PC-3 (cell line): ENCODE measurements at places on chromosomes 11 and 22.

GRCh38 chr11:92211576-92212167, 12.9 kb upstream of the FAT3 start:
- DNase-seq, result peak; percentile 45

GRCh38 chr11:66312549-66313320, 4.1 kb downstream of the CD248 start:
- peak; percentile 99 for DNase-seq

DNA sequence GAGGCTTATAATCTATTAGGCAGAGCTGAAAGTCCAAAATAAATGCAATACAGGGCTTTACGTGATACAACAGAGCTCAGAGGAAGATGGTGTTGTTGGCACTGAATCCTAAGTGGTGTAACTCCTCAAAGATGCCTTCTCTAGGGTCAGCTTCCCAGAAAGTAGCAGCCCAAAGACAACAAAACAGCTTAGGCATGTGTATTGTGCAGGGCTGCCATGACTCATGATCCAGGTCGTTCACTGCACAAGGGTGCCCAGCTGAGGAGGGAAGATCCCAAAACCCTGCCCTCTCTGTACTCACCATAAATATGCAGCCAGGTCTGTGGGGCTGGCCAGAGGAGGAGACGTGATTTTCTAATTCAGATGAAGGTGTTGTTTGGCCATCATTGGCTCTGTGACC, 59.4 kb upstream of the NNMT start:
- DNase-seq, result no peak

GRCh38 chr22:31607696-31608095, 54.3 kb downstream of the PISD start:
- DNase-seq, result no peak

- DNase-seq, result no peak
These were observed 505.3 kb downstream of the SOX6 start for GRCh38 chr11:15851051-15851498.

DNA sequence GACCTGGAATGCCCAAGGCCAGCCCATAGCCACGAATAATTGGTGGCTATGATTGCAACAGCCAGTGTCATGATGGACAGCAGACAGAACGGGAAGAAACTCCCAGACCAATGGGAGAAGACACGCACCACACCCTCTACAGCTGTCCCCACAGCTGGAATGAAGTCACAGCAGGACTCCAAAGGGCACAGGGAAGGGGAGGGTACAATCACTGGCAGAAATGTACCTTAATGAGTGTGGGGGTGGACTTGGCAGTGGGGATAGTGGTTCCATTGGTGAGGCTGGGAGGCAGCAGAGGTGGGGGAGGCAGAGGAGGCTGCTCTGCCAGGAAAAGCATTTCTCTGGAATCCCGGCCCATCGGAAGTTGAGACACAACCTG, 52.9 kb downstream of the SGSM3 start:
- DNase-seq, result no peak

- no peak for DNase-seq
These were observed 39.0 kb downstream of the CERK start for GRCh38 chr22:46699091-46699490.

- DNase-seq, result no peak
These were observed 42.9 kb downstream of the TECTA start for GRCh38 chr11:121143921-121144320.

- peak; percentile 18 for DNase-seq
These were observed 4.2 kb upstream of the ME3 start for GRCh38 chr11:86676533-86677154.

GRCh38 chr22:38870312-38870741, 1.7 kb downstream of the CBX6 start:
- DNase-seq, result peak; percentile 75

DNA sequence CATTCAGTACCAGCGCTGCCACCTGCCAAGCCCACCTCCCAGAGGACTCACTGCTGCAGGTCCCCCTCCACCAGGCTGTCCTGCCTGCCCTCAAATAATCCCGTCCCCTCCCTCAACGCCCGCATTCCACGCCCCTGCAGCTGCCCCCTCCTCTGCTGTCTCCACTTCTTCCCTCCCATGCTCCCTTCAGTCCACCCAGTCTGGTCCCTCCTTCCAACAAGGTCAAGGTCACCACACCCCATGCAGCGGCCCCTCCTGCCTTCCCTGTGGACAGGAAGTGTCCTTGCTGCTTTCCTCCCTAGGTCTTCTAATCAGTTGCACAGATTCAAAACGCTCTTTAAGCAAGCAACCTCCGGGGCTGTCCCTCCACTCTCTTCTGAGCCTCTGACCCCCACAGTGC, 12.1 kb downstream of the MACROD1 start:
- DNase-seq, result no peak

- no peak for DNase-seq
These were observed 1055.3 kb downstream of the BRD1 start for GRCh38 chr22:48772286-48772907.

- no peak for DNase-seq
These were observed 101.7 kb downstream of the METTL15 start for GRCh38 chr11:28209906-28210305.

DNA sequence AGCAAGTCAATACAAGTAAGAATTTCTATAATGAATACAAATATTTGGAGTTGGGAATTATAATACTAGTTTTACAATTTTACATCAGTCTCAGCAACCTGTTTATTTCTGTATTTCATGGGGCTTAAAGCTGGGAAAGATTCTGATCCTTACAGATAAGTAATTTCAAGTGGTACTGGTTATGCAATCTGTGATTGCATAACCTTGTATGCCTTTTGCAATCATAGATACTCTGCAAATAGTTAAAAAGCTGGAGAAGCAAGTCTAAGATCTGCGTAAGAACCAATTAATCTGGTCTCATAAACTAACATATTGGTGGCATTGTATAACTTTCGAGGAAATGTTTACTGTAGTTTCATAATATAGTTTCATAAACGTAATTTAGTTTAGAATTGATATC, 198.3 kb upstream of the PGR start:
- peak; percentile 37 for DNase-seq

DNA sequence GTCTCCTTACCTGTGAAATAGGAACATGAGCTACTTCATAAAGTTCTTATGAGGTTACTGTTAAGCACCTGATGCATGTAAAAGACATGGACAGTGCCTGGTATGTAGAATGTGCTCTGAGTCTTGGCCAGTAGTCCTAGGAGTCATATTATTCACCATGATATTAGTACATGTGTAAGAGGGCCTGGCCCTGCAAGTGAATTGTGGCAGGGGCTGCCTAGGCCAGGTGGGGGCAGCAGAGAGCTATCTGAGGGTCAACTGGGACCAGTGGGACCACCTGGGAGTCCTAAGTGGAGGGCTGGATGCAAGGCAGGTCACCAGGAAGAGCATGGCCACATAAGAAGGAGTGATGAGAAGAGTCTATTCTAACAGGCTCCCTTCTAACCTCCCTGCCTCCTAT, 529.5 kb downstream of the SOX6 start:
- DNase-seq, result no peak

DNA sequence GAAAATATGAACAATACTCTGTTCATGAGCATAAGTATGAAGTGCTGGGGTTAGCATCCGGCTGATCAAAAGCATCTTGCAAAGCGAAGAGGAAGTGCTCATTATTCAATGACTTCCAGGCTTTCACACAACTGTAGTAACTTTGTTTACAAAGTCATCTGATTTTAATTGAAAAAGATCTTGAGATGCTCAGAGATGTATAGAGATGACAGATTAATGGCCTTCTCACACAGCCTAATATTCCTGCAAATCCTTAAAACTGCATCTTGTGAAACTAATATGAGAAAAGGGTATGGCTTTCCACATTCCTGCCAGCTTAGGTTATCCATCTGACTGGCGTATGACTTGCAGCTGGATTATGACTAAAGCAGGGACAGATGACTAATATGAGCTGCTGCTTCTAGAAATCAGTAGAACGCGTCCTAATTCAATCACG, 125.4 kb downstream of the CASP12 start:
- DNase-seq, result peak; percentile 93

DNA sequence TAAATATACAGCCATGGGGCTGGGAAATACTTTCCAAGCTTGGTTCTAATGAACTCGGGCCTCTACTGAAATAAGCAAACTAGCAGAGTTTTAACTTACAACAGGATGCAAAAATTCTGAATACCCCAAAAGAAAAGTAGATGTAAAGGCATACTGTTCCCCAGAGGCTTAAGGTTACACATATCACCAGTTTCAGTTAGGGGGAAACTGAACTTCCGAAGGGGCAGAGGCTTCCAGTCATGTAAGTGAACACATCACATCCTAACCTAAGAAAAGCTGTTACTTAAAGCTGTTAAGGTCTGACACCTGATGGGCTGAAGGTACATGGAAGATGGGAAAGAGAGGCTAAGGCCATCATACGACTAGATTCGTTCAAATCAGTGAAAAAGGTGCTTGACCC, 2.3 kb downstream of the GAB2 start:
- DNase-seq, result no peak

DNA sequence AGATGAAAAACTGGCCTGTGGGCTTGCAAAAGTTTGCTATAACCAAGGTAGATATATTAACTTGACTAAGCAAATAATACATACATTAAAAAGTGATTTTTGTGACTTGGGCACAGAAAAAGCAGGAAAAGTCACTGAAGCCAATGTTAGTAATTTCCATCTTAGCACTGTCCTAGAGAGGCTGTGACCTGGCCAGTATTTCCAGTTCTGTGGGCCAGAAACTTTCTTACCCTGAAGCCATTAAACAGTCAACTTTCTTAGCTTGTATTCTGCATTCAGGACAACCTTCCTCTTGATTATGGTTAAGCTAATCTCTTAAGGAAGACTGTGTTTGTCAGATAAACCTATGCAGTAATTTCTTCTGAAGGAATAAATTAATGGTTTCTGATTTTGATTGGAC, 22.3 kb upstream of the SLC36A4 start:
- no peak for DNase-seq

DNA sequence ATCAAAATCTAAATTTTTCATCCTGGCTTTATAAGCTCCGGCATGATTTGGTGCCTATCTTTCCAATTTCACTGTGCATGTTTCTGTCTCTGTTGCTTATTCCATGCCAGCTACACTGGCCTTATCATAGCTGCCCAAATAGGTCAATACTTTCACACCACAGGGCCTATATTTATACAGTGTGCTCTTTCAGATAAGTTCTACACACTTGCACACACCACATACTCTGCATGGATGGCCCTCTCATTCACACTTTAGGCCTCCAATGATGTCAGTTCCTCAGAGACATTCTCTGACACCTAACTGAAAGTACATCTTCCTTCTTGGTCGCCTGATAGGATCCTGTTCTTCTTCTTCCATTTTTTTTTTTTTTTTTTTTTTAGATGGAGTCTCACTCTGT, 7.0 kb downstream of the ALG8 start:
- DNase-seq, result no peak

GRCh38 chr22:36985211-36985889, 33.9 kb downstream of the TST start:
- DNase-seq, result no peak

DNA sequence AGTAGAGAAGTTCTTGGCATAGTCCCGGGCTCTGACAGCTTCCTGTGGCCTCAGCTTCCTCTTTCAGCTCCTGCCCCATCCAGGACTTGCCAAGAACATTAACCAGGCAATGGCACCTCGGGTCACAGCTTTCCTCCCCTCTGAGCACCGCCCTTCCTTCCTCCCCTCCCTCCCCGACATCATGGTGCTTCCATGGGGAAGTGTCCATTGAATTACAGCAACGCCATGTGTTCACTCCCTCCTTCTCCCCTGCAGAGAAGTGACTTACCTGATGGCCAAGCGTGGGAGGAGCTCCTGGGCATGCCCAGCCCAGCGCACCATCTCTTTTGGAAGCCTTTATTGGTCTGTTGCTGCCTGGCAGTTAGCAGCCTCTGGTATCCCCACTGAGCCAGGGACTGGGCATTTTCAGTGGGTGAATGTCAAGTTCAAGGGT, 25.8 kb upstream of the DAGLA start:
- DNase-seq, result no peak

GRCh38 chr22:43131773-43132501, 11.3 kb downstream of the MCAT start:
- DNase-seq, result no peak

GRCh38 chr11:22192642-22193347, at the start of gene ANO5:
Gene ANO5 (plus strand): TSS chr11:22193085. CDS start chr11:22193493, 408 bp downstream.
- no peak for DNase-seq

DNA sequence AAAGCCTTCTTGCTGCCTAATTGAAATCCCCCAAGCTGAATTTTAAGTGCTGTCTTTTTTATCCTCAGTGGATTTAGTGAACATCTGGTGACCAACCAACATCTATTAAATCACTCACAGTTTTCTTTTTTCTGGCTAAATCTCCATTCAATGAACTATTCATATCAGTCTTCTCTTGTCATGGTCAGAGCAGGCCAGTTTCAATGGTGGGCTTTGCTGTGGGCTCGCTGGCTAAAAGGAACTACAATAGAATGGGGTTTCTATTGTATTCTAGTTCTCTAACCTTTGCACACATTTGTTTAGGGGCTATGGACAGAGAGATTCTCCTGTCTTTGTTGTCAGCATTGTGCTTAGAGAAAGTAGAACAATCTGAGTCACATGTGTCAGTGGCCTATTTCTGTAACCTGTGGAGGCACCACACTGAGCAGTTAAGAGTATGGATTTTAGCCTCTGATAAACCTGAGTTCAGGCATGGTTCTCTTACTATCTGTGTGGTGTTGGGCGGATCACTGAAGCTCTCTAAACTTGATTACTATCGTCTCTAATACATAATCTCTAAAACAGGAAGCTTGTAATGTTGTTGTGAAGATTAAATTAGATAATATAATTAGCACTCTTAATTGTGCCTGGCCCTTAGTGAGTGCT, 94.2 kb upstream of the CADM1 start:
- DNase-seq, result no peak

DNA sequence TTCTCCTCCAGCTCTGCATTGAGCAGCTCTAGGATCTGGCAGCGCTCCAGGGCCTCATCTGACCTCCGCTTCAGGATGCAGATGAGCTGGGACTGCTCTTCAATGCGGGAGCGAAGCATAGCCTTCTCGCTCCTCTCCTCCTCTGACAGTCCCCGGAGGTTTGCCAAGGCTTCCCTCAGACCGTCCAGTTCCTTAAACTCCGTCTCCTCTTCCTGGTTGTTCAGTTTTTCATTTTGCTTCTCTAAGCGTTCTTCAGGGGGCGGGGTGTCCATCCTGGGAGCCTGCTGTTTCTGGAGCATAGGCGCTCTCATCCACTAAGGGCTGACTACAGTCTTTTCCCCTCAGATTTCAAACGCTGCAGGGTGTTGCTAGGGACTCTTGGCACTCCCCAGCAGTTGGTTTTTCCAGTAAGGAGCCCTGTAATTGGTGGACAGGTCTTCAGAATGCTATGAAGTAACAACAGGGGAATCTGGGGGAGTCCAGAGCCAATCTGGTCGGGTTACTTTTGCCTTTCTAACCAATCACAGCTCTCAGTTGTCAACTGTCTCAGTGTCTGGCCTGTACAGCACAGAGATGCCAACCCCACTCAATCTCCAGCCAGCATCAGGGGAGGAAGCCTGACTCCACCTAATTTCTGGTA, at the start of gene CCDC89:
Gene CCDC89 (minus strand): TSS at position 376 of the 640 bp plus-strand sequence. CDS start 65 bp downstream, at position 311.
- peak; percentile 15 for DNase-seq

- DNase-seq, result peak; percentile 68
These were observed 395.7 kb downstream of the MN1 start for GRCh38 chr22:27405672-27406388.

DNA sequence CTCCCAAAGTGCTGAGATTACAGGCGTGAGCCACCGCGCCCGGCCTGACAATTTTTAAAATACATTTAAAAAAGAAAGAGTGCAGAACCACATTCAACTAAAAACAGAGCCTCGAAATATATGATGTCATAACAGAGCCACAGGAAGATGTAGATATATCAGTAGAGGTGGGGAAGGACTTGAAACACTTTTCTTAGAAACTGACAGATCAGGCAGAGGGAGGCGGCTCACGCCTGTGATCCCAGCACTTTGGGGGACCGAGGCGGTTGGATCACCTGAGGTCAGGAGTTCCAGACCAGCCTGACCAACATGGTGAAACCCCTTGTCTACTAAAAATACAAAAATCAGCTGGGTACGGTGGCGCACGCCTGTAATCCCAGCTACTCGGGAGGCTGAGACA, 7.0 kb downstream of the MLC1 start:
- DNase-seq, result no peak
